GM13977 (cell line): ENCODE measurements at places on chromosomes 6 and 20.

GRCh38 chr20:62578294-62578897 is 63.9 kb upstream of the SLCO4A1 start:
- no peak for DNase-seq

GRCh38 chr6:15936503-15936902 is 192.4 kb upstream of the MYLIP start:
- DNase-seq: peak; percentile 27

GRCh38 chr6:138307352-138307751 is 70.4 kb upstream of the SMIM28 start:
- DNase-seq: no peak

DNA sequence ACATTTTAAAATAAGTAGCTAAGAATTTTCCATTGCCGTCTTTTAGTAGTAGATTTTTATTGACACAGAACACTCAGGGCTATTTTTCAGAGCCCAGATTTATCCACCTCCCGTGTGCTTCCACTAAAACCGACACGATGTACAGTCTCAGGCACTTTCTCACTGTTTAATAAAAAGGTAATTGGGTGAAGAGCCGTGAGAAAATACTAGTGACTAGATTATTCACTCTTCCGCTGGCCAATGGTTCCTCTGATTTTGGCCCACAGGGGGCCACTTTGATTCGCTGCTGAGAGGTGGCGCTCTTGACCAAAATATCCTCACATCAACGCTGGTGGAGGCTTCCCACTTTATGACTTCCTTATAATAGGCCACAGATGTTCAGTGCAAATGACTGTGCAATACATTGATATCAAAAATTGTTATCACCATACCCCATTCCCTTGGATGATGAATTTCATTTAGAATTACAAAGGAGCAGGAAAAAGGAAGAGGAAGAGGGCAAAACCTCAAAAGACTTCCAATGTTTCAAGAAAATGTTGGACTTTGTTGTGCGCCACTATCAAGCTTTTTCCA is 12.3 kb upstream of the HDDC2 start:
- DNase-seq: peak; percentile 34

DNA sequence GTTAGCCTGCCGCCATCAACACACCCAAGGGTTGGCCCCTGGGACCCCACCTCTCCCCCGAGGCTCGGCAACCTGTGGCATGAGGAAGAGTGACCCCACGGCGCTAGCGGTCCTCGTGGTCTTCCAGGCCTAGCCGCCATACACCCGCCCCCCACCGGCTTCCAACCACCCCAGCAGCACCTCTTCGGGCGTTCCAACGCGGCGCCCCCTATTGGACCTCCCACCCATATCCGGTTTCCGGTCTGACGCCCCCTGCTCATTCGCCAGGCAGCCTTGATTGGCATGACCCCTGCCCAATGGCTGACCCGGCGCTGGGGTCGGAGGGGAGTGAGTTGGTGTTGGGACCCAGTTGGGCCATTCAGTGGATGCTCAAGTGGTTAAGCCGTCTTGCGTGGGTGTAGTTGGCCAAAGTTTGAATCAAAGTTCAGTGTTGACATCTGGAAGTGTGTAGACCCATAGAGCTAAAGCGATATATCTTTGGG is at the start of gene GNAS-AS1:
Gene GNAS-AS1, minus strand, starts transcription at position 210 of the 482 bp plus-strand sequence.
- DNase-seq: peak; percentile 96

GRCh38 chr6:170179616-170180324 is 111.1 kb downstream of the DLL1 start:
- DNase-seq: no peak
